GM23338 (cell line): ENCODE measurements at places on chromosomes 5 and 9.

- no peaks in the 10 kb centered on the region for H3K27me3 ChIP-seq
- no peak overlapping the region for H3K4me3 ChIP-seq
- H3K36me3 ChIP-seq, result no peaks in the 10 kb centered on the region
- DNase-seq, result no peak
- H3K27ac ChIP-seq, result no peak overlapping the region
These were observed 36.8 kb downstream of the FANCC start for GRCh38 chr9:95280745-95281144.

- peaks cover 21% of the 10 kb centered on the region for H3K4me1 ChIP-seq
- peak; percentile 45 for DNase-seq
- H3K27me3 ChIP-seq, result no peaks in the 10 kb centered on the region
- H3K36me3 ChIP-seq, result no peaks in the 10 kb centered on the region
- peak overlapping the region; percentile 69 for H3K4me3 ChIP-seq
- H3K27ac ChIP-seq, result no peak overlapping the region
These were observed 10.5 kb upstream of the ARAP3 start for GRCh38 chr5:141692533-141692888.

DNA sequence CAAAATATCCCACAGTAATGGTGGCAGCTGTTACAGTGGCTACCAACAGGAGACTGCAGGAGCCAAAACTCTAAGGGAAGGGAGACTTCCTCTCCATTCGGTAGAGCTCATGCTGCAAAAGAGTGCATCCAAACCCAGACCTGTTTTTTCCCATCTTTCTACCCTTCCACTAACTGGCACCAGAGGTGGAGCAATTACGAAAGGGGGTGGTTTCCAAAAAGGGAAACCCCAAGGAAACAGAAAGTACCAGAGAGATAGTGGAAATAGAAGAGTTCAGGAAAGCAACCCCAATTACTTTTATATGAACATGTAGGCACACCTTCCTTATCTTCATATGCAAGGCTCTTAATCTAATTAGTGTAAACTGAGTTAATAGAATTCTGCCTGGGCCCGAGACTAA lies 7.3 kb upstream of the WDR41 start:
- no peaks in the 10 kb centered on the region for H3K36me3 ChIP-seq
- no peaks in the 10 kb centered on the region for H3K4me1 ChIP-seq
- H3K27ac ChIP-seq, result no peak overlapping the region
- DNase-seq, result no peak
- H3K27me3 ChIP-seq, result 0 out of 2 replicates have a peak, but pooled peaks cover 5% of the 10 kb centered on the region

DNA sequence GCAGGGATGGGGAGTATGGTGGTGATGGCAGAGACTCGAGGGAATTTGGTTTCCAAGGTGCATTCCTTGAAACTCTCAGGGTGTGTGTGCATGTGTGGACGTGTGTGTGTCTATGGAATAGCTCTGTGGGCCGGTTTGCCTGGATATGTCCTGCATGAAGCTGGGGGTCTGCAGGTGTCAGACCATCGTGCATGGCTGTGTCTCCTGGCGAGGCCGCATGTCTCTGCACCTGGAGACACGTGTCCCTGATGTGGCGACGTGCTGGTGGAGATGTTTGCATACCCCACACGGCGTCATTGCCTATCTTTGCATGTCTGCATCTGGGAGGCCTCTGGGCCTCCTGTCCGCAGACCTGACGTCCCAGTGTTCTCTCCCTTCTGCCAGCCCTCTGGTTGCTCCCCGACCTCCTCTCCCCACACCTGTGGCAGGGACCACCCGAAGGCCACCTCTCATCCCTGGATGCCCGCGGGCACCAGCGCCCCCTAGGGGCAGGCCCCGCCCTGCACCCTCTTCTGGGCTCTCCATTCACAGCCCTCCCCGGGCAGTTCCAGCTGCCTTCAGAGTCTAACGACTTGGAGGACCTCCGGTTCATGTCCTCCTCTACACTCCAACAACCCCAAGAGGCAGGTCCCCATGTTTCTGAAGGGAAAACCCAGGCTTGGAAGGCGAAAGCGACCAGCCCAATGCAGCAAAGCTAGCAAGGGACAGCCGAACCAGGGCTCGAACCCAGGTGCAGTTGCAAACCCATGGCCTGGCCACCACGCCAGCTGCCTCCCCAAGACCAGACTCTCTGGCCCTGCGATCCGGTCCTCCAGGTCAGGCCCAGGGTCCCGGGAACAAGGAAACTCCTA lies 88.6 kb downstream of the LMX1B start:
- peak; percentile 69 for DNase-seq
- no peaks in the 10 kb centered on the region for H3K36me3 ChIP-seq
- H3K4me1 ChIP-seq, result peaks cover 3% of the 10 kb centered on the region
- peaks cover 26% of the 10 kb centered on the region for H3K27me3 ChIP-seq
- H3K27ac ChIP-seq, result no peak overlapping the region
- H3K4me3 ChIP-seq, result no peak overlapping the region
